NCI-H2107 (cell line): ENCODE measurements at places on chromosomes 1 and 21.

GRCh38 chr21:26195708-26196107 lies 25.1 kb upstream of the APP start:
- DNase-seq, result no peak

GRCh38 chr1:41656068-41656467 lies 171.6 kb upstream of the EDN2 start:
- no peak for DNase-seq

- no peak for DNase-seq
These were observed 38.2 kb downstream of the PTPRC start for GRCh38 chr1:198677027-198677426.

- no peak for DNase-seq
These were observed 1.2 kb downstream of the TMEM234 start for GRCh38 chr1:32220746-32221580.

GRCh38 chr1:99438656-99439230 lies 174.5 kb downstream of the PLPPR4 start:
- no peak for DNase-seq

DNA sequence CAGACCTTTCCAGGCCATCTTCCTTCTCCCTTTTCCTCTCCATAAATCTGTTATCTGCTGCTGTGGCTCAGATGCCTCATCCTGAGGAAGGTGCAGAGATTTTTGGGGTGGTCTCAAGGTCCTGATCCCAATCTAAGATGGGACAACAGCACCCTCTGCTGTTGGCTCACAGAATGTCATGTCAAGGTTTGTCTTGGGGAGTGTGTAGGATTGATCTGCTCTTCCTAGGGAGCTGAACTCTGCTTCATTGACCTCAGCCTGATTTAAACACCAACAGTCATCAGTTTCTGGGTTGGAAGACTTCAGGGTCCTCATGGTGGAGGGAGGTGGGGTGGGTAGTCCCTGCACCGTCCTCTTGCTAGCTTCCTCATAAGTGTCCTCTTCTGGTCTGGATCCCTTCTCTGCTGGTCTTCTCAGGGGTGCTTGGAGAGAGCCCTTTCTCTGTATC lies 62.8 kb upstream of the LAX1 start:
- DNase-seq, result no peak
